Heart left ventricle (tissue), 16 donors: ENCODE measurements at places on chromosomes 16 and 17. TPM values are rescaled to one million over a fixed set of nuclear protein-coding genes. Genes with fewer than 3 reads are reported as not detected.

- DNase-seq = no peak
These were observed 539 bp downstream of the LRRC45 start for GRCh38 chr17:82023447-82024241.

- no peak for DNase-seq
These were observed 731 bp downstream of the IKZF3 start for GRCh38 chr17:39863244-39863917.

- DNase-seq = no peak
These were observed 81.6 kb downstream of the SEC14L1 start for GRCh38 chr17:77222356-77222755.

GRCh38 chr16:13077816-13078215 is 176.4 kb downstream of the SHISA9 start:
- no peak for DNase-seq

DNA sequence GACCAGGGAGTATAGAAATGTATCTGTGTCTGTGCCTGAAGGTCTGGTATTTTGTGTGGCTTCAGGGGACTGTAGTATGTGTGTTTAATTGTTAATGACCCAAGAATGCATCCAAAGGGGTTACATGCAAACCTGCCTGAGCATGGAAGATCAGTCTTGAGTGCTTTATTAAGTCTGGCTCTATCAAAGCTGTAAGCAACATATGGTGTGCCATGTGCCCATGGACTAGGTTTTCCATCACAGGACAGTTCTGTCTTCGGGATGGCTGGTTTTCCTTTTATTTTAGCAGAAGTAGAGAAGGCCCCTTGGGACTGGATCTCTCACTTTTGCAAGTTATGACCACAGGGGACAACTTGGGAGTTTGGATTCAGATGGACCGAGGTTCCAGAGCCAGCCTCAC is 18.2 kb downstream of the RBFOX1 start:
- no peak for DNase-seq

GRCh38 chr16:84449156-84450140 is 55.0 kb downstream of the MEAK7 start:
- DNase-seq = no peak

DNA sequence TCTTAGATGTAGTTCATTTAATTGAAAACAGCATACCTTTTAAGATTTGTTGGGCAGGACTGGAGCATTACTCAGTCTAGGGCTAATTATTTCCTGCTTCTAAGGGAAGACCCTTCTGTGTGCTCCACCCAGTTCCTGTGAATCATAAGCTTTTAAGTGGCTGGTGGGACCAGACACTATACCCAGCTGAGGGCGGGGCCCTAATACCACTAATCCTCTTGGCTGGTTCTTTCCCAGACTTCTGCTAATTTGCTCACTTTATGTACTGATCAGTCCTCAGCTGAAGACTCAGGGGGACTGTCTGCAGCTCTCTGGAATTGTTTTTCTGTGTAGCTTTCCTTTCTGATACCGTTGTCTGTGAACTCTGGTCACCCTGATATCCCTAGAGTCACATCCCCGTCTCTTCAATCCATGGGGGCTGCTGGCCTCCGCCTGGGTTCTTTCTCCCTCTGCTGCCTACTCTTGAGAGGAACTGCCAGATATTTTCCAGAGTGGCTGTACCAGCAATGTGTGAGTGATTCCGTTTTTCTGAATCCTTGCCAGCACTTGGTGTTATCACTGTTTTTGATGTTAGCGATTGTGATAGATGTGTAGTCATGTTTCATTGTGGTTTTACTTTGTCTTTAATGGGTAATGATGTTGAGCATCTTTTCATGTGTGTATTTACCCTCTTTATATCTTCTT is 35.1 kb downstream of the MFSD11 start:
- no peak for DNase-seq

DNA sequence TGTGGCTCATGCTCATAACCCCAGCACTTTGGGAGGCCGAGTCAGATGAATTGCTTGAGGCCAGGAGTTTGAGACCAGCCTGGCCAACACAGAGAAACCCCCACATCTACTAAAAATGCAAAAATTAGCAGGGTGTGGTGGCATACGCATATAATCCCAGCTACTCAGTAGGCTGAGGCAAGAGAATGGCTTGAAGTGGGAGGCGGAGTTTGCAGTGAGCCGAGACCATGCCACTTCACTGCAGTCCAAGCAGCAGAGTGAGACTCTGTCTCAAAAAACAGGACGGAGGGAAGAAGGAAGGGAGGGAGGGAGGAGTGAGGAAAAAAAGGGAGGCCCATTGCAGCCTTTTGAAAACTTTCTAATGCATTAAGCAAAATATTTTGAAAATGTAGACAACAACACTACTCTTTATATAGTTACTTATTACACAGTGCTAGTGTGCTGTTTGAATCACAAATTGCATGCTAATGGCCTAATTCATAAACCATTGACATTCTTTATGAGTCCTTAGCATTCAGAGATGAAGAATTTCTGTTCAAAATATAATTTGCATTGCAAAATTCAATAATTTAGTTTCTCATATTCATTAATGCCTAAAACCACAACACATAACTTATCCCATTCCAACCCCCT is 59.4 kb downstream of the TMEM114 start:
- no peak for DNase-seq

- no peak for DNase-seq
These were observed 10.0 kb upstream of the HES7 start for GRCh38 chr17:8133941-8134340.

- DNase-seq = no peak
These were observed 59.8 kb downstream of the ADCY9 start for GRCh38 chr16:4056161-4057105.

DNA sequence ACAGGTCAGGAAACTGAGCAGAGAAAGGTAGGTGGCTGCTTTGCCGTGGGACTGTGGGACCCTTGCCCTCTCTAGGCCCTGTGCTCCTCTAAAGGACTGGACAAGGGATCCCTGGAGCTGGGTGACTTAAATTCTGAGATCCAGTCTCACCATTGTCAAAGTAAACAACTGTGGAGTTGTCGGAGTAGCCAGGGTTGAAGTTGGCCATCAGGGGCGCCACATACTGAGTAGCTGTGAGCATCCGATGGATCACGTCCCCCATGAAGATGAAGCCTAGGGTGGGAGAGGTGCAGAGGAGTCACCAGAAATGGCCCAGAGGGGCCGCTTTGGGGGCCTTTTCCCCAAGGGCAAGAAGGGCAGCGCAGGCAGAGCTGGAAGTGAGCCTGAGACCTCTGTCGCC is 43.5 kb downstream of the PLXDC1 start:
- DNase-seq = no peak

GRCh38 chr16:22784690-22785214 is 29.2 kb upstream of the HS3ST2 start:
- DNase-seq = no peak

- no peak for DNase-seq
These were observed 115.1 kb downstream of the ABCA8 start for GRCh38 chr17:68840073-68840472.

- no peak for DNase-seq
These were observed 13.6 kb downstream of the CDC42EP4 start for GRCh38 chr17:73297934-73298861.

DNA sequence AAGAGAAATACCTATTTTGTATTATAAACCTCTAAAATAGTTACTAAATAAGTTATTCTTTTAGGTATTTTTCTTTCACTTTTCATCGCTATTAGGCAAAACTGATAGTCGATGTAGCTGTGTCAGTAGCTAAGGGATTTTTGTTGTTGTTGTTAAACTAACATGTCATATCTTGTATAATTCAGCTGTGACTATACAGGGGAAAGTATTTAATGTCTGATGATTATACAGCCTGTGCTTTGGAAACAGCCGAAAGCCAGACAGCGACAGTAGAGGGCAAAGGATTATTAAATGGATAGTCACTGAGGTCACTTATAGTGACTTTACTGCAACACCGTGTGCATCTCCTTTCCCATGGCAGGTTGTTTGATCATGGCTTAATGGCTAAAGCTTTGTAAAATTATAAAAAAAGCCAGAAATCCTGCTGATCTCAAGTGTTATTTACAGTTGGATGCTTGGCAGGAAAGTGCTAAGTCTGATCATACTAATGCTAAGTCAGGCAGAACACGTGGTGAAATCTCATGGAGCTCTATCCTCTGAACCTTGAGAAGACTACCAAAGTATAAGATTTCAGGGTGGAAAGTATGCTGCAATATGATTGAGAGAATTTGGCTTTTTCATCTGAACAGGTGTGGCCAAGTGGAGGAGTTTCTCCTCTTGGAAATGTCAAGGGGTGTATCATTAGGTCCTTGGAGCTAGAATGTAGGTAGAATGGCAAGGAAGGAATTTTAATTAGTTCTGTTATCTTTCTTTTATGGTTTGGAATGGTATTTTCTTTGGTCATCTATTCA is 88.4 kb downstream of the FTO start:
- DNase-seq = no peak

- DNase-seq = no peak
These were observed 8.3 kb upstream of the SNF8 start for GRCh38 chr17:48952904-48953303.

- no peak for DNase-seq
These were observed 22.6 kb upstream of the COQ7 start for GRCh38 chr16:19044769-19045168.

GRCh38 chr16:11679941-11680911 is 12.0 kb downstream of the SNN start:
- no peak for DNase-seq

DNA sequence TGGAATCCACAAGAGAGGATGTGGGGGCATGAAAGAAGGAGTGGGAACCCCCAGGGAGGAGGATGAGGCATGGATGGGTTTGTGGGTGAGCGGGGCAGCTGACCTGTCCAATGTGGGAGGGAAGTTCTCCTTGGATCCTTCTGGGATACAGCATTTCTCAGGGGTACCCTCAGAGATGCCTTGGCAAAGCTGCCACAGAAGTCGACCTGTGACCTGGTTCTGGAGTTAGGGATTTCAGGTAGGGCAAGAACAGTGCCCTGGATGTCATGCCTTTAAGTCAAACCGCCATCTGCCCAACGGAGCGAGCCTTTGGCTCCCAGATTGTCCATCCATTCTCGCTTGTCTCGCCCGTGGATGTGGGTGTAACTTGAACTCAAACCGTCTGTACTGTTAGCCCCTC is 30.0 kb downstream of the WSCD1 start:
- DNase-seq = no peak

GRCh38 chr17:35541434-35541833 is 4.0 kb upstream of the SLFN12L start:
- DNase-seq = no peak

The PITPNC1 gene
- total RNA-seq = 19.3 TPM

The MYH3 gene
- 0.65 TPM for total RNA-seq

The CCDC154 gene
- total RNA-seq = 1.5 TPM

The GSG1L2 gene
- not detected for total RNA-seq

The GCGR gene
- total RNA-seq = not detected

The NPIPA3 gene
- not detected for total RNA-seq
